Thoracic aorta (tissue), 2 donors: ENCODE measurements at places on chromosomes 13 and 19. TPM values are rescaled to one million over a fixed set of nuclear protein-coding genes. Genes with fewer than 3 reads are reported as not detected.
A peak's percentile ranks its signal among the peaks of the same experiment; 100 is the strongest.

- no peaks in the 10 kb centered on the region for H3K4me1 ChIP-seq
- peak within 1 kb of the TSS; percentile 79 for H3K27ac ChIP-seq
- no peaks in the 10 kb centered on the region for H3K36me3 ChIP-seq
- H3K4me3 ChIP-seq, result peak within 1 kb of the TSS; percentile 49
Measured at GRCh38 chr19:15934332-15935078, at the start of gene CYP4F11. Gene CYP4F11, minus strand, starts transcription at chr19:15934529. Its CDS starts 121 bp downstream, at chr19:15934408.

Gene ZNF878
- not detected for total RNA-seq

- no peaks in the 10 kb centered on the region for H3K27me3 ChIP-seq
- H3K36me3 ChIP-seq, result no peaks in the 10 kb centered on the region
- no peak for DNase-seq
- H3K4me1 ChIP-seq, result peaks cover 4% of the 10 kb centered on the region
Measured at GRCh38 chr19:31264041-31264778, 85.0 kb downstream of the TSHZ3 start.

Gene IL17D
- total RNA-seq, result 6.6 TPM

DNA sequence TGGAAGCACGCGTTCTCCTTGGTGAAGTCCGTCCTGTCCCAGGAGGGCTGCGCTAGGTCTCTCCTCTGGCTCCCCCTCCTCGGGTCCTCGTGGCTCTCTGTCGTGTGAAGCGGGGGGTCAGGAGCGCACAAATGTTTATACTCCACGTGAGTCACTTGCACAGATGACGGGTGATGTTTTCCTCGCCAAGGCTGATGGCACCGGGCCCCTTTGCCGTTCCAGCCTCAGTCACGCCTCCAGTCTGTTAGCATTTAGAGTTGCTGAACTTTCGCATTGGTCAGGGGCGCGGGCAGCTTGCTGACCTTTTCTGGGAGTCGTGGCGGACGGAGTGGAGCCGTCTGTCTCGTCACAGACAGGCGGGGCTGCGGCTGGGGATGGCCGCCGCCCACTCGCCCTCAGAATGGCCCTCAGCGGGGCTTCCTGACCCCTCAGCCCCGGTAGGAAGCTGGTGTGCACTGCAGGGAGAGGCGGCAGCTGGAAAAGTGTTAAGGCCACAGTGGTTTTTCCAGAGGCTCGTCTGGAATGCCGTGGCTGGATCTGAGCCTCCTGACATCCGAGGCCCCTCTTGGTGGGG, 13.7 kb downstream of the KLHL26 start:
- peaks cover 23% of the 10 kb centered on the region for H3K4me1 ChIP-seq
- no peaks in the 10 kb centered on the region for H3K27me3 ChIP-seq
- peak; percentile 66 for DNase-seq
- H3K27ac ChIP-seq, result peak overlapping the region; percentile 88
